Stimulated activated CD8-positive, alpha-beta memory T cell treated with anti-CD3 and anti-CD28 coated beads, Interleukin-4, amount 100 ng/mL, for 4 hours (primary cell): ENCODE measurements at places on chromosomes 6 and 20.

GRCh38 chr20:50373674-50374286 lies 136.4 kb upstream of the PTPN1 start:
- no peak for DNase-seq

GRCh38 chr20:9375221-9375681 lies 139.1 kb upstream of the LAMP5 start:
- no peak for DNase-seq

- DNase-seq: no peak
Measured at GRCh38 chr20:45016089-45016671, 49.9 kb downstream of the STK4 start.

DNA sequence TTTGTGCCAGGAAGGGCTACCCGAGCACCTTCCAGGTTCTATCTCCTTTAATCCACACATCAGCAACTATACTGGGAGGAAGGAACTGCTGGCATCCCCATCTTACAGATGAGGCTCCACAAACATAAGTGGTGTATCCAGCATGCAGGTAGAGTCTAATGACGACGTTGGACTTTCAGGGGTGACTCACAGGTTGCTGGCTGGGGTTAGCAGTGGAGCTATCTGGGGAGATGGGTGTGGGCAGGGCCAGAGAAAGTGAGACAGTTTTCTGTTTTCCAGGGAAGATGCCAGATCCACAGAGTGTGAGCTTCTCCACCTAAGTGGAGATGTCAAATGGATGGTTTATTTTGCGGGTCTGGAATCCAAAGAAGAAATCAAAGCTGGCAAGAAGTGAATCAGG lies 31.8 kb downstream of the CDH22 start:
- no peak for DNase-seq

DNA sequence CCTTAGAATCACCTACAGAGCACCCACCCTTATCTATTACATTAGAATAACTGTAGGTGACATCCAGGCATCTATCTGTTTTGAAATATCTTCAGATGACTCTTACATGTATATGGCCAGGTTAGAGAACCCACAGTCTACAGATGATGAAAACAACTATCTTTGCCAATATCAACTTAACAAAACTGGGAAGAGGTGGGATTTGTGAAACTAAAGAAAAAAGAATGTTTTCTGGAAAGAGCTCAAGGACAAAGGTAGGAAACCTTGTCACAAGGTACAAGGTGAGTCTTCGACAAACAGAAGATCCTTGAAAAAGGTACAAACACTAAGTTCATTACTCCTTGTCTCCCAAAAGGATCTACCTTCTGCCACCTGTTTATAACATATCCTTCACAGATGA lies 47.0 kb upstream of the DST start:
- DNase-seq: no peak

- no peak for DNase-seq
Measured at GRCh38 chr20:22447447-22447778, 137.0 kb downstream of the FOXA2 start.

DNA sequence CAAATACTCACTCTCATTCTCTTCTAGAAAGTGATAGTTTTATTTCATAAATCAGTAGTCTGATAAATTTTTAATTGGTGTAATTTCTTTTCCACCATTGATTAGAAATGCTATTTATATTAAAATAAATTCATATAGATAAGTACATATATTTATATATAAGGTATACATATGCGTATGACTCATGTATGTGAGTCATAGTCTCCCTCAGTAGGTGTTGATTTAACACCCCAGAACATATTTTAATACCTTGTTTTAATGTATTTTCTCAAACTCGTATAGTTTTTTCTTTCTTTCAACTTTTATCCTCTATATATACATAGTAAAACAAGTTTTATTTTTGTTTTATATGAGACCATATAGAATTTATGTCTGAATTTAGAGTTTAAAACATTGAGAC lies 130.4 kb downstream of the PLG start:
- DNase-seq: no peak

- DNase-seq: no peak
Measured at GRCh38 chr6:54801669-54802068, 44.9 kb upstream of the FAM83B start.

- no peak for DNase-seq
Measured at GRCh38 chr6:166156942-166157341, 10.7 kb downstream of the TBXT start.

DNA sequence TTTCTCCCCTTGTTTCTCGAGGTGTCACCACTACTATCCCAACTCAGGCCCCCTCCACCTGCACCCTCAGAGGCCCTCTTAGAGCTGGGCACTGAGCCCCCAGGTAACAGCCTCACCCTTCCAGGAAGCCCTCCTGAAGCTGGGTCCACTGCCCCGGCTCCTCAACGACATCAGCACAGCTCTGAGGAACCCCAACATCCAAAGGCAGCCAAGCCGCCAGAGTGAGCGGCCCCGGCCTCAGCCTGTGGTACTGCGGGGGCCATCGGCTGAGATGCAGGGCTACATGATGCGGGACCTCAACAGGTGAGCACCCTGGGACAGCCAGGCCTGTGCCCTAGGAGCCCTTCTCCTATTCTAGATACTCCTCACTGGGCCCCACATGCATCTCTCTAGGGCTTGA lies 12.9 kb upstream of the ZBTB9 start:
- no peak for DNase-seq

GRCh38 chr6:39369987-39370386 lies 47.5 kb upstream of the KCNK16 start:
- DNase-seq: no peak

DNA sequence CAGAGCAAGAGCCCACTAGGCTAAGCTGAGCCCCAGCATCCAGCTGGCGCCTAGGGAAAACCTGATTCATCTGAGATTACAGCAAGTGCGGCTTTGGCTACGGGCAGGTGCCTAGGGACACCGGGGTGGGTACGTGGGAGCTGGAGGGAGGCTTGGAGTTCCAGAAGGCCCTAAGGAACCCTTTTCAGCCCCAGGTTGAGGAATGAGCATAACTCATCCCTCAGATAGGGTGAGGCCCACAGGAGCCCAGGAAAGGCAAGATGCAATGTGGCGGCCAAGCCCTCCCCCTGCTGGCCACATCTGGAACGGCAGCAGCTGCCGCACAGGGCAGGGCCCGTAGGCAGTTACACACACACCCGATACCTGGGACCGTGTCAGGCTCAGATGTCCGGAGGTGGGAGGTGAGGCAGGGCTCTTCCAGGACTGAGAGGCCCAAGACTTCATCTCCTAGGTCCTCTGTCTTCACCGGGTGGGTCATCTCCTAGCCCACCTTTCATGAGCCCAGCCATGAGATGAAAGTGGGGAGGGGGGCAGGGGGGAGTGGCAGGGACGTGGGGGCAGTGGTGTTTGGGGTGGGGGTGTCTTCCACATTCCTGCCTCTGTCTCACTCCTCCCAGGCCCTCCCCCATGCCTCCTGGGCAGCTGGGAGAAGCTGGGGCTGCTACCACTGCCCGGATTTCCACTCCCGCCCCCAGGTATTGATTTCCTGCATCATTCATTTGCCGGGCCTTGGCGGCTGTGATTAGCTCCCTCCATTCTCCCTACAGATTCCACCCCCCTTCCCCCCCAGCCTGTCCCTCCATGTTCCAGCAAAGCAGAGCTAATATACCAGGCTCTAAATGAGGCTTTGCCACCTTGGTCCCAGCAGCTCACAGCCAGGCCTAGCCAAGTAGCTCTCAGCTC lies 5.5 kb downstream of the MDGA1 start:
- DNase-seq: peak; percentile 59

DNA sequence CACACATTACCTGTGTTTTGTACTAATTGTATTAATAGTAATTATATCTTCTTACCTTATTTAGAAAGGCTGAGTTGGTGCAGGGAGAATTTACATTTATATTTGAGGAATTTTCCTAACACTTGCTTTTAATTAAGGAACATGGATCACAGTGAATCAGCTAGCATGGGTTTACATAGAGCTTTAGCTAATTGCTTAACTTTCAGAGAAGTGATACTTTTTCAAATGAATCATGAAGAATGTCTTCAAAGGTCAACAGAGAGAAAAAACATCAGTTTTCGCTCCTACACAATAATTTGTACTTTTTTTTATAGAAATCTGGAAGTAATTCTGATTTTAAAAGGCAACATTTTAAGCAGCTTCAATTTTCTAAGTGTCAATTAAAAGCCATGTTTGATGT lies 195.0 kb upstream of the HEY2 start:
- DNase-seq: no peak

- no peak for DNase-seq
Measured at GRCh38 chr6:36443471-36444428, 950 bp downstream of the KCTD20 start.

DNA sequence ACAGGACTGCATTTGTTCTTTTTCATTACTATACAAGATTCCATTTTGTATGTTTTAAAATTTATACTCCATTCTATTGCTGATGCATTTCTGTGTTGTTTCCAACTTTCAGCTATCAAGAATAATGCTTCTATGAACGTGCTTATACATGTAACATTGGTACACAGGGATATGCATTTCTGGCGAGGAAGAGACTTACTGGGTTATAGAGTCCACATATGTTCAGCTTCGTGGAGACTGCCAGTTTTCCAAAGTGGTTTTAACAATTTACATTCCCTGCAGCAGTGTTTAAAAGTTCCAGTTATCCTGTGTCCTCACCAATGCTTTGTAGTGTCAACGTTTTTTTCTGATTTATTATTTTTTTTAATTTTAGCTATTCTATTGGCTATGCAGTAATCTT lies 48.5 kb downstream of the AIG1 start:
- no peak for DNase-seq

- DNase-seq: no peak
Measured at GRCh38 chr20:35001596-35002362, 46.1 kb downstream of the MYH7B start.

DNA sequence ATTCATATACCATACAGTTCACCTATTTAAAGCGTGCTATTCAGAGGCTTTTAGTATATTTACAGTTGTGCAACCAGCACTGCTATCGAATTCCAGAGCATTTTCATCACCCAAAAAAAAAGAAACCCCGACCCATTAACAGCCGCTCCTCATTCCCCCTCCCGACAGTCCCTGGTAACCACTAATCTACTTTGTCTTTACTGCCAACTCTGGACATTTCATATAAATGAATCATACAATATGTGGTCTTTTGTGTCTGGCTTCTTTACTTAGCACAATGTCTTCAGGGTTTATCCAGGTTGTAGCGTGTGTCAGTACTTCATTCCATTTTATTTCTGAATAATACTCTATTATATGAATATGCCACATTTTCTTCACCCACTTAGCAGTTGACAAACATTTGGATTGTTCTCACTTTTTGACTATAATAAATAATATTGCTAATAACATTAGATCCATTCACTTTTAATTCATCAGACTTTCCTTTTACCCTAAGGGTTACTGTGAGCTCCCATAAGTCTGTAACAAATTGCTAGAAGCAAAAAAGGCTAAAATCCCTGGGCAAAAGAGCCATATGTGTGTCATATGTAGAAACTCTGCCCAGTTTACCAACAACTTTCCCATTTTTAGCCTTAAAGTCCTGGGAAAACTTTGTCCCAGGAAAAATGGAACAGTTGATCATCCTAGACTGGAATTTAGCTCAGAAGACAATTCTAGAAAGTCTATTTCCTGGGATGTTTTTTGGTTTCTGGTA lies 23.2 kb upstream of the ROS1 start:
- DNase-seq: no peak

GRCh38 chr6:112100561-112100960 lies 13.2 kb downstream of the FAM229B start:
- no peak for DNase-seq

GRCh38 chr6:41576667-41577066 lies 30.5 kb downstream of the FOXP4 start:
- DNase-seq: no peak

GRCh38 chr6:1636272-1636825 lies 26.6 kb downstream of the FOXC1 start:
- DNase-seq: no peak
